Left kidney (tissue), 8 donors: ENCODE measurements at places on chromosomes 6 and 20.

GRCh38 chr6:34360556-34360955 lies 31.9 kb downstream of the NUDT3 start:
- DNase-seq = no peak

- DNase-seq = no peak
Measured at GRCh38 chr6:70685494-70686180, 18.0 kb downstream of the SMAP1 start.

- DNase-seq = no peak
Measured at GRCh38 chr6:53065266-53066076, at the start of gene FBXO9. TSS of gene FBXO9 (plus strand) at chr6:53065404. CDS start at chr6:53065790, 386 bp downstream.

GRCh38 chr20:58810116-58810878 lies 40.4 kb downstream of the GNAS-AS1 start:
- DNase-seq = no peak

GRCh38 chr20:48875233-48875913 lies 46.1 kb upstream of the ARFGEF2 start:
- no peak for DNase-seq

DNA sequence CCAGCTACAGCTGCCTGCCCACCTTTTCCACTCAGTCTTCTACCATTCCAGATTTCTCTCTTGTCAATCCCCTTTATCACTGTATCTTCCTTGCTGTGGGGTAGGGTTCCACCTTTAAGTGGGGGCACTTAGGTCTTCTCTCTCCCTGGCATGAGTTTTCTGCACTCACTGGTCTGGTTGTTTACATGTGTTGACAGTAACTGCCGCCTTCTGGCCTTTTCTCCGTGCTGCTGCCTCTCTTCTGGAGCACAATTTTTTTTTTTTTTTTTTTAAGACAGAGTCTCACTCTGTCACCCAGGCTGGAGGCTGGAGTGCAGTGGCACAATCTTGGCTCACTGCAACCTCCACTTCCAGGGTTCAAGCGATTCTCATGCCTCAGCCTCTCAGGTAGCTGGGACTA lies 12.0 kb downstream of the RNF114 start:
- DNase-seq = no peak

DNA sequence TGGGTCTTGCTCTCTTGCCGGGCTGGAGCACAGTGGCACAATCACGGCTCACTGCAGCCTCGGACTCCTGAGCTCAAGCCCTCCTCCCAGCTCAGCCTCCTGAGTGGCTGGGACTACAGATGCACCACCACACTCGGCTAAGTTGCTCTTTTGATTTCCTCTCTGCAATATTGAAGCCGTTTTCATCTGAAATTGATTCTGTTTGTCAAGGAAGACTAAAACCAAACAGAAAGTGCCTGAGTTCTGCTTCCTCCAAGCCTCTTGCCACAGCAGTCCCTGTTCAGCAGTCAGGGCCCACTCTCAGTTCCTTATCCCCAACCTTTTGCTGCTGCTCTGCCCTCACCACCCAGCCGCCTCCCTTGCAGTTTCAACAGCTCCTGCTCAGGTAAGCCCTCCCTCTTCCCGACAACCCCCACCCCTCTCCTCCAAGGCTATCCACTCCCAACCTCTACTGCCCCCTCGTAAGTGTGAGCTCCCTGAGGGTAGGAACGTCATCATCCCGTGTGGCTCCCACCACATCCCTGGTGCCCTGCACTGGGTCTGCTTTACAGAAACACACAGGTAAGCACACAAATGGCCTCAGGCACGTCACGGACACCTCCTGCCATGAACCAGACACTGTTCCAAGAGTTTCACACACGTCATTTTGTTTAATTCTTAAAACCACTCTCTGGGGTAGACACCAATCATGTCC lies 70.7 kb upstream of the TAB2 start:
- DNase-seq = no peak

GRCh38 chr20:49029203-49029602 lies 16.9 kb upstream of the CSE1L start:
- DNase-seq = no peak
